ENCODE measurements at places on chromosomes 2 and 18.

DNA sequence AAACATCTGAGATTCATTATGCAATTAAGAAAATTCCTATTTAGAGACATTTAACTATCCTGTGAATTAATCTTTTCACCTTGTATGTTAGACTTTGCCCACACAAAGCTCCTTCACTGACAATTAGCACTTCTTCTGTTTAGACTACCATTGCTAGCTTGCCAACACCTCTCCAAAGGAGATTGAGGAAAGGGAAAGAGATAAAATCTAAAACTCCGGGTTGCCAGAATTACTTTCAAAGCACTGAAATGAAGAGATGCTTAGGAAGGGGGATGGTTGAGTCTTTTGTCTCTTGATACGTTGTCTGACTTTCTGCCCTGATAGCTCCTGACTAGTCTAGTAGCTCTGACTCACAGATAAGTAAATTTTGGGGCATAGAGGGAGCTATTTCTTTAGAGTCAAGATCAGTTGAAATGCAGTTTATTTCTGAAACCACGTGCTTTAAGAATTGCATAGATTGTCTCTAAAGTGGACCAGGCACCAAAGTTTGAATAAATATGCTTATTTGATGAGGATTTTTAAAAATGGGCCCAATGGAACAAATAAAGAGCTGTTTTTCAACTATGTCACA lies 74.1 kb upstream of the DSEL start:
- no peak for DNase-seq

DNA sequence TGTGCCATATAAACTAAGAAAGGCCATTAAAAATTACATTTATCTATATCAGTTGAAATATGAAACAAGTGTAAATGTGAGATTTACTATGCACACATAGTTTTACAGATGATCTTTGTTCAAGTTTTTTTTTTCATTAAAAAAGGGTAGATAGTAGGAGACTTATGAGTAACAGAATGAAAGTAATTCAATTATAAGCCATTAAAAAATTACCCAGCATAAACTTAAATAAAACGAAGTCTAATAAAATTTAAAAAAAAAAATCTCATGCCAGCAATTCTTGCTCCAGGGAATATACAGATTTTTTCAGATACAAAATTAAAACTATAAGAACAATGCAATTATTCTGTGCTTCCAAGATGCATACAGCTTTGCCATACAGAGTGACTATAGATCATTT lies 118.3 kb upstream of the RNU4ATAC start:
- DNase-seq, result no peak

DNA sequence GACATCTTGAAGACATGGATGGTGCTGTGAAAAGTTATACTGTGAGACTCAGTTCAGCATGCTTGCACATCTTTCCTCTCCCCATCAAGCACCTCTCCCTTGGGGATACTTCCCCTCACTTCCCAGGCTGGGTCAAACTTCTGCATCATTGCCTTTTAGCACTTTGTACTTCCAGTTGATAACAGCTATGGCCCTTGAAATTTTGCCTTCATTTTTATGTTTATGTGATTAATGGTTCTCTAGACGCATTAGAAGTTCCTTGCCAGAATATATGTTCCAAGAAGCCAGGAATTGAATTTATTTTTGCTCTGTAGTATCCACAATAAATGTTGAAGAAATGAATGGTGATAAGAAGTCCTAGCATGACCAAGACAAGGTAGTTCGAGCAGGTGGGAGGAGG lies 120.9 kb upstream of the ST6GAL2 start:
- DNase-seq, result no peak

GRCh38 chr2:50449306-50449705 lies 582.6 kb downstream of the NRXN1 start:
- no peak for DNase-seq

- no peak for DNase-seq
Observed at GRCh38 chr2:150609831-150610582, 122.5 kb upstream of the RND3 start.

GRCh38 chr2:218260742-218261422 lies at the start of gene GPBAR1:
Gene GPBAR1 (plus strand): TSS chr2:218261015. CDS start chr2:218262725, 1,710 bp downstream.
- no peak for DNase-seq

- peak; percentile 46 for DNase-seq
Observed at GRCh38 chr2:80499095-80499494, 194.5 kb upstream of the LRRTM1 start.

- DNase-seq, result no peak
Observed at GRCh38 chr2:170339750-170340692, 162.1 kb downstream of the MYO3B start.

GRCh38 chr2:240395448-240395847 lies 40.0 kb upstream of the GPC1 start:
- no peak for DNase-seq

DNA sequence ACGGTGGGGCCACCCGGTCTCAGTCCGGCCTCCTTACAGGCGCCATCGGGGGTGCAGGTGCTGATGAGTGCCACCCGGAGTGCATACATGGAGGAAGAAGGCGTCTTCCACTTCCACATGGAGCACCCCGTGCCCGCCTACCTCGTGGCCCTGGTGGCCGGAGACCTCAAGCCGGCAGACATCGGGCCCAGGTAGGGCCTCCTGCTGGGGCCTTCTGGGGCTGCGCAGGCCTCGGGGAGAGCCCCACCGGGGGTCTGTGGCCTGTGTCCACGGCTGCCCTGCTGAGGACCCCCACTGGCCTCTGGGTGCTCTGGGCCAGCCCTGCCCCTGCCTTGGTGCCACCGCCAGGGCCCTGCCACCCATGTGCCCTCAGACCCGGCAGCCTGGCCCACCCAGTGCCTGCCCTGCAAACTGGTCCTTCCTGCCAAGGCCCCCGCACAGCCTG lies 4.8 kb downstream of the RNPEPL1 start:
- no peak for DNase-seq

DNA sequence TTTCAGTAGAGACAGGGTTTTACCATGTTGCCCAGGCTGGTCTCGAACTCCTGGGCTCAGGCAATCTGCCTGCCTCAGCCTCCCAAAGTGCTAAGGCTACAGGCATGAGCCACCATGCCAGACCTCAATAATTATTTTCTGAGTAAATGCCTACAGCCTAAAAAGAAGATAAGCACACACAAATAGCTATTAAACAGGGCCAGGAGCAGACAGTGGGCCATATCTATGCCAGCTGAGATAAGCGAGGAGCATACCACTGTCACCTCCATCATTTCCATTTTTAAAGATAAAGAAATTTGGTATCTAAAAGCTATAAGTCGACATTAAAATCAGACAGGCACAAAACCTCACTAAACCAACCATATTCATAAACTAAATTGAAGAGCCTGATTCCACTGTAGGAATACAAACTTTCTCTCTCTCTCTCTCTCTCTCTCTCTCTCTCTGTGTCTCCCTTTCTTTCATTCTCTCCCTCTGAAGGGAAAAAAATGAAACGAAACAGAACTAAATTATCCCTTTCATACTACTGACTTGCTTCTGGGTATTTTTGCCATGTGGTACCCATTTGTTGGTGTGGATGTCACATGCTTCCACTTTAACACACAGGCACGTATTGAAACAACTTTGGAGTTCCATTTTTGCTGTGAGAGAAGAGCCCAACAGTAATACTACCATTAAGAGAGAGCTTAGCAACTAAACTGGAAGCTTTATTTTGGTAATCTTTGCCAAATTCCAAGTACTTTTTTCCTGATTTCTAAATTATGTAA lies 51.0 kb downstream of the FARSB start:
- DNase-seq, result no peak

- DNase-seq, result peak; percentile 6
Observed at GRCh38 chr18:6219116-6219717, 195.5 kb downstream of the L3MBTL4 start.

DNA sequence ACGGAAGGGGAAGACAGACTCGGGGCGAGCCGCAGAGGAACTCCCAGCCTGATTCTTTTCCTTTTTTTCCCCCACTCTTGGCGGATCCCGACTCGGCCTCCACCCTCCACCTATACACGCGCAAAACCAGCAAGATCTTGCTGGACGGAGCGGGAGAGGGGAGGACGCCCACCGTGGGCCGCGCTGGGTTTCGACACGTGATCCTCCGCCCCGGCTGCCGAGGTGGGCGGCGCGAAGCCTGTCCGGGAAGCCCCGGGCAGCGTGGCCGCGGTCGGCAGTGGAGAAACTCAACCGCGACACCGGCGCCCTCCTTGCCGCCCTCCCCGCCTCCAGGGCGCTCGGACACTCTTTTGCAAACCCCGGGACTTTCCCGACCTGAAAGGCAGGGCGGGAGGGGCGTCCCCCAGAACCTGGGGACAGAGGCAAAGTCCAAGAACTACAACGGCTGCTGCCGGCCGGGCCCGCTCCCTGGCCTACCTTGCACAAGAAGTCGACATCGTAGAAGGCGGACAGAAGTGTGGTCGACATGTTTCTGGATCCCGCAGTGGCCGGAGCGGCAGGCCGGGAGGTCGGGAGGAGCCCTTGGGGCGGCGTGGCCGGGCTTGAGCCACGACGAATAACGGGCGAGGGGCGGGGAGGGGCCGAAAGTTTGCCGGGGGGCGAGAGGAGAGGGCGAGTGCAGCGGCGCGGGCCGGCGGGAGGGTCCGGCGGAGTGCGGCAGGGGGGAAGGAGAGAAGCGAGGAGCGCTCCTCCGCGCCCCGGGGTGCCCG lies 433 bp downstream of the ZFP36L2 start:
- DNase-seq, result peak; percentile 73

GRCh38 chr2:72722492-72723070 lies 103.3 kb downstream of the EXOC6B start:
- DNase-seq, result no peak

DNA sequence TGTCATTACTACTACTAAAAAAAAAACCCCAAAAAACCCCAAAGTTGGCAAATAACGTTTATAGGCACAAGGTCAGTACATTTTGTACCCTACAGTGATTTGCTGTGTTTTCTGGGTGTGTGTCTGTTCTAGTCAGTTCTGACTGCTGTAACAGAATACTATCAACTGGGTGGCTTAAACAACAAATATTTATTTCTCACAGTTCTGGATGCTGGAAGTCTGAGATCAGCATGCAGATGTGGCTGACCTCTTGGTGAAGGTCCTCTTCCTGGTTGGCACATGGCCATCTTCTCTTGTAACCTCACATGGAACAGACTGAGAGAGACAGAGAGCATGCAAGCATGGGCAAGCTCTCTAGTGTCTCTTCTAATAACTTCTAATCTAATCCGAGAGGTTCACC lies 103.1 kb downstream of the CERS6 start:
- DNase-seq, result no peak

DNA sequence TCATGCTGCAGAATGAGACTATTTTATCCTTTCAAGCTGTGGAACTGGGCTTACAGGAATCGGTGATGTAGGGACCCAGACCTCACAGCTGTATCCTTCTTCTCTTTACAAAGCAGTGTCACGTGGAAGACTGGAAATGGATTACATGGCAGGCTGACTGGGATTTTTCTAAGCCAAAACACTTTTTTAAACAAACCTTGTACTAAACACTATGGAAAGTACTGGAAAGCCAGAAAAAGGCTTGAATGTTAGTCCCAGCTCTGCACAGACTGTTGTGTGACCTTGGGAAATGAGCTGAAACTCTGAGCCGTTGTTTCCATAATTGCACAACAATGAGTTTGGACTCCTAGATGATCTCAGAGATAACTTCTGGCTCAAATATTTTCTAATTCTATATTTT lies 7.6 kb upstream of the ADAM23 start:
- DNase-seq, result no peak

GRCh38 chr2:189150033-189150432 lies 29.5 kb downstream of the COL5A2 start:
- DNase-seq, result no peak

- no peak for DNase-seq
Observed at GRCh38 chr2:12277241-12278034, 439.3 kb upstream of the TRIB2 start.

GRCh38 chr2:28320009-28320365 lies 72.7 kb upstream of the FOSL2 start:
- DNase-seq, result no peak

DNA sequence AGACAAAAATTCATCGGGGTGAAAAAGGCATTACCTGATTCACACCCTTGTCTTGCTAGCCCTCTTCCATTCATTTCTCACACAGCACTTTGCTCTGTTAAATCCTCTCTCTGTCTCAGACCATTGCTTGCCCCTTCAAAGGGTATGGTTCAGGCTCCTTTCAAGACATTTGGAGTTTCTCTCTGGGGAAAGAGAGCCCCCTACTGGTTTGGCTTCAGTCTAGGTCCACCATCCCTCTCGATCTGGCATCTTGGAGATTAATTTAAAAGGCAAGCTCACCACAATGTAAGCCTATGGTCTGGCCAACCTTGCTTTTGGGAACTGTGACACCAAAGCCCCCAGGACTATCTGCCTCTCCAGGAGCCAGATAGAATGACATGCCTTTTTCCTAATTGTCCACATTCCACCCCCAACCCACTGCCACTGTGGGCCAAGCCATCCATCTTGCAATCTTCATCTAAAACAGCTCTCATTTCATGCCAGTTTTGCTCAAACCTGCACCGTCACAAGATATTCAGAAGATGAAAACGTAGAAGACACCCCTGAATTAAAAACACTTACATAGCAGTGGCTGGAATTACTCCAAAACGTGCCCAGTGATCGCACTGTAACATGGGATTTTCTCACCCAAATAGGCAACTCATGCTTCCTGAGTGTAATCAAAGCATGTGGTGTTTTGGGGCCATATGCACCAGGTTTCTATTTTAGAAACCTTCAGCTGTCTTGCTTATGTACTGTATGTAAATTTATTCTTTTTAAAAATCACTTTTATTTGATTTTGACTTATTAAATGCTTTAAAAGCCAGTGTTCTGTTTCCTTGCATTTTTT lies 93.9 kb downstream of the FARSB start:
- peak; percentile 39 for DNase-seq

DNA sequence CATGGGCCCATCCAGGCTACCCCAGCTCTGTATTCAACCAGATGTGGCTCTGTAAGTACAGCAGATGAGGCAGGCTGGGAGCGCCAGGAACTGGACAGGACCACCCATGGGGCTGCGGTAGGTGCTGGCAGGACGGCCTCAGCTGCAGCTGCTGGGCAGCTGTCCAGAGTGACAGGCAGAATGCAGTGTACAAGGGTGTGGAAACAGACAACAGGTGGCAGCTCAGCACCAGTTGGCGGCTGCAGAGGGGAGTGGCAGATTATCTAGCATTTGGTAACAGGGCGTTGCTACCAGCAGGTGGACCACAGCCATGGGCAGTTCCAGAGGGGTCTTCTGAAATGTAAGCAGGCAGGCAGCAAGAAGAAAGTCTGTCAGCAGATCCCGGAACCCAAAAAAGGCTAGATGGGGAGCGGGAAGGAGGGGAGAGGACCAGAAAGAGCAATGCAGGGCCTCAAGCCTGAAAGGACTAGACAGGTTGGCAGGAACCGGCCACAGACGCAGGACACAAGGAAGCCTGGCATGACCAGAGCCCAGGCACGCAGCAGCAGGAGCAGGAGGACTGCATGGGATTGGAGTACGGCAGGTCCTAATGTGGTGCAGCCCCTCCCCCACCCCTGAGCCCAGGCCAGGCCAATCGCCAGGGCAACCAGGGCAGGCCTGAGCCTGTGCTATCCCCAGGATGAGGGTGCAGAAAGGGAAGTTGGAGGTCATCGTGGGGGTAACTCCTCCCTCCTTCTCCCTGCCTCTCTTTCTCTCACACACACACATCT lies 24.7 kb downstream of the PKDCC start:
- peak; percentile 51 for DNase-seq
